ENCODE measurements at places on chromosomes 7 and 10. TPM values are rescaled to one million over a fixed set of nuclear protein-coding genes. Genes with fewer than 3 reads are reported as not detected.

Gene ZNF467
- 2.8 TPM for total RNA-seq

Gene HIP1
- 23.1 TPM for total RNA-seq

Gene FRMD4A
- total RNA-seq, result not detected

Gene NPFFR1
- not detected for total RNA-seq

DNA sequence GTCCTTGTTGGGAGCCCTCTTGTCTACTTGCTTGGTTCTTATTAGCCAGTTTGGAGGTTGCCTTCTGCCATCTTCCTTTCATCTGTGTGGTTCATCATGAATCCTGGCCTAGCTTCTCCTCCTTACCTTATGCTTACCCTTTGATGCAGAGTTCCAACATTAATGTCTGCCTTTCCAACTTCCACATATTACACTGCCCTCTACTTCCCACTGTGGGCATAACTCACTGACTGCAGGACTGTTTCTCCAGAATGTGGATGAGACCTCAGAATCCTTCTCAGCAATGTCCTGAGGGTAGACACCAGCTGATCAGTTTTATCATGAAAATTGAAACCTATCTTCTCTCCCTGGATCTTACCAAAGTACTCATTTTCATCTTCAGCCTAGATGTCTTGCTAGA, 491.0 kb downstream of the LRMDA start:
- DNase-seq, result no peak

- no peak for DNase-seq
Measured at GRCh38 chr10:130757821-130758489, 553.6 kb downstream of the TCERG1L start.

DNA sequence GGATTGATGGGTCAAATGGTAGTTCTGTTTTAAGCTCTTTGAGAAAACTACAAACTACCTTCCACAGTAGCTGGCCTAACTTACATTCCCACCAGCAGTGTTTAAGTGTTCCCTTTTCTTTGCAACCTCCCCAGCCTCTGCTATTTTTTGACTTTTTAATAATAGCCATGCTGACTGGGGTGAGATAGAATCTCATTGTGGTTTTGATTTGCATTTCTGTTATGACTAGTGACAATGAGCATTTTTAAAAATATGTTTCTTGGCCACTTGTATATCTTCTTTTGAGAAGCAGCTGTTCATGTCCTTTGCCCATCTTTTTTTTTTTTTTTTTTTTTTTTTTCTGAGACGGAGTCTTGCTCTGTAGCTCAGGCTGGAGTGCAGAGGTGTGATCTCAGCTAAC, 155.2 kb upstream of the BMPER start:
- no peak for DNase-seq

DNA sequence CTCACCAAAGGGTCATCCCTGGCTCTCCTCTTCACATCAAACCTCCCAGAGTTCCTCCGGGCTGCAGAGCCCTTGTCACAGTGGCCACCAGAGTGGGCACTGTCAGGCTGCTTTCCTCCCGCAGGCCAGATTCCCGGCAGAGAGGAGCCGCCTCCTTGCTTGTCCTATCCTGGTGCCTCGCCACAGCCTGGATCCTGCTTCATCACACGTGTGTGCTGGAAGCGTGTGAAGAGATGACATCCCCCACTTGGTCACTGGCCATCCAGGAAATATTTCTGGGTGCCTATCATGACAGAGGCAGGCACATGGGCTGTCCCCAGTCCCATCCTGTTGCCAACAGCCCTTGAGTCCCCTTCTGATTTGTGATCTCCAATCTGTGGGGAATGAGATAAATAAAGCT, 15.0 kb downstream of the INSIG1 start:
- DNase-seq, result no peak

DNA sequence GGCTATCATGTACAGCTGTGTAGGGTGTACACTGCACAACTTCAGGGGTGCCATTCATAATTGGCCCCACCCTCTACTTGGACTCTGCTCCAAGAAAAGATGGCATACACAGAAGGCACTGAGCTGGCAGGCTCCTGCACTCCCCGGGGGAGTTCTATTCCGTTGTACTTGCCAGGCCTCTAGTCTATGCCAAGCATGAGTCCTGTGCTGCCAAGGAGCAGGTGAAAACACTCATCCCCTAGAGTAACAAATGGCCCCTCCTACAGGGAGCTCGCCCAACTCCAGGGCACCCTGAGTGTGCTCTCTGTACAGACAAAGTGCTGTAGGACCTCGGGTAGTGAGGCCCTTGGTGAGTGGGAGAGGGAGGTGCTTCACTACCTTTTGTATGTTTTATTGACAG, 127.2 kb downstream of the SLIT1 start:
- no peak for DNase-seq
